ENCODE measurements at places on chromosomes 16 and 17.

- DNase-seq = peak; percentile 60
Observed at GRCh38 chr17:28743243-28744103, at the start of gene TRAF4. TSS of gene TRAF4 (plus strand) at chr17:28744011. CDS start at chr17:28744113, 102 bp downstream.

- DNase-seq = no peak
Observed at GRCh38 chr16:4283939-4284338, 11.1 kb upstream of the TFAP4 start.

DNA sequence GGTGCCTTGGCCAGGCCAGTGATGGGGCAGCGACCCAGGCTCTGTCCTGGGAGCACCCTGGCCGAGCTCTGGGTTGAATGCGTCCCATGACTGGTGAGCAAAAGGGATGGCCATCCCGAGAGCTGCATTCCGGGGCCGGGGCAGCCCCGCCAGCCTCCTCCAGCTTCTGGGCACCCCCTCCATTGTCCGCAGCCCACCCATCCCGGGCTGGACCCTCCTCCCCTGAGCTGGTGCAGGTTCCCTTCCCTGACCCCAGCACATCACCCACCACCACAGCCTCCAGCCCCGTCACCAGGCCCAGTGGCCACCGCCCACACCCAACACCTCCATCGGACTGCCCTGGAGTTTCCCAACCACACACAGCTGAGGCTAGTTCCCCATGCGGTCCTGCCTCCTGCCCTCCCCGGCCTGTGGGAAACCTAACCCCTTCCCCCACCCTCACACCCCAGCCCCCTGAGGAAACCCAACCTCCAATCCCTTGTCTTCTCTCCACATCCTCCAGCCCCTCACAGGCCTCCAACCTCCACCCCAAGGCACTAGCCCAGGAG lies 16.2 kb upstream of the PVALEF start:
- no peak for DNase-seq

DNA sequence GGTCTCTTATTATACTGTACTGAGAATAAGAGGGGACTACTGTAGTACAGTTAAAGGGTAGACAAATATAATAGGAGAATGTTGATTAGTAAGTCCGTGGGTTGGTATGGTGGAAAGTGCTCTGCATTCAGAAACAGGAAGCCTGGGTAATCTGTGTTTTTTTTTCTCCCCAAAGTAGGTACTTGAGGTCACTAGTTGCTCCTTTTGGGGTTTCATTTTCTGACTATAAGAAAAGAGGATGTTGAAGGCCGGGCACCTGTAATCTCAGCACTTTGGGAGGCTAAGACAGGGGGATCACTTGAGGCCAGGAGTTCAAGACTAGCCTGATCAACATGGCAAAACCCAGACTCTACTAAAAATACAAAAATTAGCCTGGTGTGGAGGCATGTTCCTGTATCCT lies 42.0 kb upstream of the MMD start:
- peak; percentile 24 for DNase-seq

GRCh38 chr17:76191896-76192295 lies 48.4 kb downstream of the RNF157 start:
- peak; percentile 33 for DNase-seq

GRCh38 chr17:27562777-27563455 lies 68.1 kb upstream of the LGALS9 start:
- no peak for DNase-seq

GRCh38 chr16:70495425-70496182 lies 27.8 kb downstream of the COG4 start:
- DNase-seq = no peak

GRCh38 chr16:75789237-75789636 lies 62.9 kb upstream of the CPHXL start:
- DNase-seq = peak; percentile 31

DNA sequence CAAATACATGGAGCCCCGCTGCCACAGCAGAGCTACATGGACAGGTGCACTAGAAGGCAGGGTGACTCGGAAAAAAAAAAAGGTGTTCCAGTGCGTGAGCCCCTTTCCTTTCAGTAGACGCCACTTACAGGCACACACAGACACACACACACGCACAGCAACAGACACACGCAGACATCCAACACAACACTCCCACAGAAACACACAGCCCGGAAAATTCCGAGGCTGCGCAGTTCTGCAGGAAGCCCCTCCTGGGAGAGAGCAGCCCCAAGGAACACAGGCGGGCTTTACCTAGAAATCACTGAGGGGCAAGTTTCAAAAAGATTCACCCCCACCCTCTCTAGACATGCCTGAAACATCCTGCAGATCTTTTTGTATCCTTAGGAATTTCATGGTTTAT lies 136.0 kb upstream of the WSB1 start:
- no peak for DNase-seq

GRCh38 chr17:78689029-78689428 lies 93.0 kb downstream of the CYTH1 start:
- DNase-seq = no peak

GRCh38 chr17:53791551-53791950 lies 31.2 kb upstream of the KIF2B start:
- DNase-seq = no peak

DNA sequence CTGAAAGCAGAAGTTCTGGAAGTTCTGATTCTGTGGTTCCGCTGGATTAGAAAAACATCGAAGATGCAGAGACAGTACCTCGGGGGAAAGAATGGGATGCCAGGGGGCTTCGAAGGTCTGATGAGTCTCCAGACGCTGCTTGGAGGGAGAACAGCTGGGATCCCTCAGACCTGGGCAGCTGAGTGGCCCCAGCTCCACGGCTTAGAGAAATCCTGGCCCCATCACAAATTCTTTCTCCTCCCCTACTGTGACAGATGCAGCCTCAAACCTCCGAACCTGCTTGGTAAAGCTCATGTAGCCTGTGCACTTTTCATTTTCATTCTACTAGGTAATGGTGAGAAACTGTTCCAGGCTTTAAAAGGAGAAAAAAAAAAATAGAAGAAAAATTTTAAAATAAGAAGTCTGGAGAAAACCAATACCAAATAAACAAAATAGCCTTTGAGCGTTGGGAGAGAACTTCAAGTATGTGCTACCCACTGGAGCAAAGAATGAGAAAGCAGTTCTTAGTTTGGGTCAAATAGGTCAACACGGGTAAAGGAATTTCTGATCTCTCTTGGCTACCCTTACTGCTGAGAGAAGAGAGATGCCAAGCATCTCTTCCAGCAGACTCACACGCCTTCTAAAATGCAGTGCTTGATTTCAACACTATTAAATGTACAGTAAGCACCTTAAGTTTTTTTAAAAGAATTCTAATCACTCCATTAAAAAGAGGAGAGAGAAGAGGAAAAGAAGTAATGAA lies 19.9 kb downstream of the MAF start:
- no peak for DNase-seq

DNA sequence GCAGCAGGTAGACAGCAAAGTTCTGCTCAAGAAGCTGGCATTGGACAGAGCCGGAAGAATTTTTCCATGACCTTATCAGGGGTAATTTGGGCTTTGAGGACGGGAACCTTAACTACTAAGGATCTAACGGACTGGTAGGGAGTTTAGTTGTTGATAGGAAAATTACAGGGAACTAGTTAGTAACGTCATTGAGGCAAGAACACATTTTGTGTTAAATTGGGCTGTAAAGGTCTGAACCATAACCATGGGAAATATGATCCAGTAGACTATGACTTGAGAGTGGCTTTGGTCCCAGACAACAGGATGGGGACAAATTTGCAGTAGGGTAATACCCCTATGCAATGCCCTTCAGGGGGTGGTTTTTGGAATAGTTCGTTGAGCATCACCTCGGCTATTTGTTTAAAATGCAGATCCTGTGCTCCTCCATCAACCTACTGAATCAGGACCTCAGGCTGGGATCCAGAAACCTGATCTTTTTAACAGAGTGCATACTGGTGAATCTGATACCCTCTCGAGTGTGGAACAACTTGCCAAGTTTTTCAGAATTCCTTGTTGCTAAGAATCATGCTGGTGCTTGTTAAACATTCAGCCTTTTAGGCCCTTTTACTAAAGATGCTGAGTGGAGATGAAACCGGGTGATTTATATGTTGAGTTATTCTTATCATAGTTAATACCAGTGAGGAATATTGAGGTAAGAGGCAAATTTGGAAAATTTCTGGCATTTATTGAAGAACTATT lies 255.1 kb downstream of the MAP2K6 start:
- DNase-seq = no peak

DNA sequence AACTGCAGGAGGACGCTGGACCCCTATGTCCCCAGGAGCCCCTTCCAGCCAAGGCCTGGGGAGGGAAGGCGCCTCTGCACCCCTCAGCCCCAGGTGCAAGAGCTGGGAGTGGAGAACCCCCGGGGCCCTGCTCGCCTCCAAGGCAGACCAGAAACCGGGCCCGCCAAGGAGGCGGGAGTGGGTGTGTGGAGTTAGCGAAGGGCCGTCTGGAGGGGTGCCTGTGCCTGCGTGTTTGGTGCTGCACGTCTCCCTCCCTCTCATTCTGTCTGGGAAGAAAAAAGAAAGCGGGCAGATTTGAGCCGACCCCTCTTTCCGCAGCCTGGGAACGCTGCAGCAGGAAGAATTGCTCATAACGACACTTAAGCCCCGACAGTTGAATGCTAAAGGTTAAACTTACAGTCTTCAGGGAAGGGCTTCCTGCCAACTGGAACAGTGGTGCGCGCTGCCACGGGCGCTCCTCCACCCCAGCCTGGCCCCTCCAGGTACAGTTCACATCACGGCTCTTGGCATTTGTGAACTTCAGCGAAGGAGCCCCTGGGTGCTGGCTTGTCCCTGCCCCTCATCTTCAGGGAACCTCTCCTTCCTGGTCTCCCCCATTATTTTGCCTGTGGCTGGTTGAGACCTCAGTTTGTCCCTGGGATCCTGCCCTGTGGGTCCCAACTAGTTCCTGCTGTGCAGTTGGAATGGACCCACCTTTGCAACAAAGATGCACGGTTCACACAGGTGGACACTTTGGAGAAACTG lies 19.2 kb upstream of the ZFHX3 start:
- no peak for DNase-seq

DNA sequence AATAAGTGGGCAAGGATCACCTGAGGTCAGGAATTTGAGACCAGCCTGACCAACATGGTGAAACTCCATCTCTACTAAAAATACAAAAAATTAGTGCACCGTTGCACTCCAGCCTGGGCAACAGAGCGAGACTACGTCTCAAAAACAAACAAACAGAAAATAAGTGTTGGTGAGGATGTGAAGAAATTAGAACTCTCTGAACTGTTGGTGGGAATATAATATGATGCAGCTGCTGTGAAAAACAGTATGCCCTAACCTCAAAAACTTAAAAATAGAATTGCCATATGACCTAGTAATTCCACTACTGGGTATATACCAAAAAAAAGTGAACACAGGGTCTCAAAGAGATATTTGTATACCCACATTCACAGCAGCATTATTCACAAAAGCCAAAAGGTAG lies 26.1 kb downstream of the GLG1 start:
- DNase-seq = no peak

GRCh38 chr17:69858460-69858859 lies 216.6 kb upstream of the KCNJ16 start:
- DNase-seq = no peak

DNA sequence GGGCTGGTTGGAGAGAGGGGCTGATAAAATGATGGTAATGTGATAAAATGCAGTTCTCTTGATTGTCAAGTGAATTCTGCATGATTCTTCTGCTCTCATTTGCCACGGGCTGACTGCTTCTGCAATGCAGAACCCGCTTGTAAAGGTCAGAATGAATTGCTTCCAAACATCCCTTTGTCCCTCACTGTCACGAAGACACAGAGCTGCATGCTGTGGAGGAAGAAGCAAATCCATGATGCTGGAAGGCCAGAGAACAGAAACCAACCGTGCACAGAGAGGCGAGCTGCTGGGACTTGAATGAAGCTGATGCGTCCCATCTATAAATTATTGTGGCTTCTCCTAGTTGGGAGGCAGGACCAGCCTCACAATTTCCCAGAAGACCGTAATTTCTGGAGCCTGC lies 171.6 kb downstream of the PRKCB start:
- DNase-seq = no peak

- peak; percentile 72 for DNase-seq
Observed at GRCh38 chr17:50269477-50270434, 4.5 kb upstream of the TMEM92 start.

- no peak for DNase-seq
Observed at GRCh38 chr17:12756786-12757185, 32.5 kb upstream of the ARHGAP44 start.

- DNase-seq = no peak
Observed at GRCh38 chr17:63480192-63480784, 3.4 kb downstream of the ACE start.

DNA sequence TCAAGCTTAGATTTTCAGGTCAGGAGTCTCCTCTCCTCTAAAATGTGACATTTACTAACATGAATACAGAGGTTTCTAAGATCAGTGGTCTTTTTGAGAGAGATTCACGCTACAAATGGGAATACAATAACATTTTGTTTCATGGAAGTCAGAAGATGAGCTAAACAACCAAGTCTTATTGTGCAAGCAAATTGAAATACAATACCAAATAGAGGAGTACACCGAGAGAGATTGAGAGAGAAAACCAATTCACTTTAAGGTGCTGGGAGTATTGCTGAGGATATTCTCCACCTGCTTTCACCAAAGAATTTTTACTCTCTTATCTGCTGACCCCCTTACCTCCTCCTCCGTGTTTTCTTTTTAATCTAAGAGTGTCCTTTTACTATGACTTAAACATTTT lies 11.5 kb downstream of the VEZF1 start:
- DNase-seq = no peak

DNA sequence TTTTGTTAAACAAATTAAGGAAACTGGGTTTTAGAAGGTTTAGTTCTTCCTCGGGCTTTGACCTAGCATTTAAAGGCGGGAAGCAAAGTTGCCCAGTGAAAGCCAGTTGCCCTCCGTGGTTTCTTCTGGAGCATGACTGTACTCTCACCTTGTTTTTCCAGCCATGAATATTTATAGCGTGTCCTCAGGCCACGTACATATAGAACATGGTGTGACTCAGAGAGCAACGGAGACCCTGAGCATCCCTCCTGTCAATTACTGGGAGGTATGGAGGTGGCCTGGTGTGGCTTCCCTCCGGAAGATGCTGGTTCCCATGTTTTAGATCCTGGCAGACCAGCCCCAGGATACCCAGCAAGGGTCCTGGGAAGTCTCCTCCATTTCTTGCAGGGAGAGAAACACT lies 48.4 kb downstream of the AKAP1 start:
- DNase-seq = no peak

- no peak for DNase-seq
Observed at GRCh38 chr17:38867179-38867967, 2.5 kb upstream of the LASP1 start.

DNA sequence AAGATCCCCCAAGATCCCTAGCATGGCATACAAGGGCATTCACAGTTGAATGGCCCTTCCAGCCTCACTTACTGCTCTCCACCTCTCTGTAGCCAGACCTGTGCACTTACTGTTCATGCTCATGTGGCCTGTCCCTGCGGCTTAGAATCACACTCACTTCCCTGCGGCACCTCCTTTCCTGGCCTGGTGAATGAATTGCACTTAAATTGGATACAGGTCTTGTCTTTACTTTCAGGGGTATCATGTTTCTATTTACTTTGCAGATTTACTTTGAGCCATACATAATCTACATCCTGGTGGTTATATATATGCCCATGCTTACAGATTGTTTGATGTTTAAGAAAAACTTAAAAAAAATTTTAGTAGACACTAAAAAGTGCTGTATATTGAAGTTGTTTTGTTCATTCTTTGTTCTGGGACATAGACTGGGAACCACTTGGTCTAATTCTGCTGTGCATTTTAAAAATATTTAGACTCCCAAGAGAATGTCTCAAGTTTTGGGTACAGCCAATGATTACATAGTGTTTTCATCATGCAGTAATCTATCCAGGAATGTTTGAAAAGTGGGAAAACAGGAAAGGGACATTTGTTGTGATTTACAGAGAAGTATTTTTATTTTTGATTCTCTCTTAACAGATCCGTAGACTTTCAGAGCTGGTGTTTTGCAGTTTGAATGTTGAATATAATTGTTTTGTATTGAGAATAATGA lies 63.9 kb downstream of the NUP88 start:
- DNase-seq = no peak

All from GM19239 (cell line).